NCI-H1048 (cell line): ENCODE measurements at places on chromosomes 5 and 9.

- no peak for DNase-seq
Observed at GRCh38 chr5:96977228-96977627, 41.3 kb downstream of the LNPEP start.

GRCh38 chr9:107933516-107933915 is 443.9 kb upstream of the KLF4 start:
- no peak for DNase-seq

DNA sequence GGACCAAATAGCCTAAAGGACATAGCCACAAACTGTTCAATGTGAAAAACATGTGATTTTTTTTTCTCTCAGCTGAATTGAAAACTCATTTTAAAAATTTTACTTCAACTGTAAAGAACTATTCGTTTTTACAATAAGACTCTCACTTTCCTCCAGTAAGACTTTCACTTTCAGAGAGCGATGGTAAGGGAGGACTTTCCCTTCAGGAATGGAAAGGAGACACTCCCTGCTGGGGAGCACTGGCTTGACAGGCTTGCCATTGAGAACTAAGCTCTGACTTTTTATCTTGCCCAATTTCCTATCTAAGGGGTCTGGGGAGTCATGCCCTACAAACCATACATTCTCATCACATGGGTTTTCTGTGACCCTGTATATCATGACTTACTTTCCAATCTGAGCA is 186.7 kb downstream of the CFAP90 start:
- DNase-seq = no peak

DNA sequence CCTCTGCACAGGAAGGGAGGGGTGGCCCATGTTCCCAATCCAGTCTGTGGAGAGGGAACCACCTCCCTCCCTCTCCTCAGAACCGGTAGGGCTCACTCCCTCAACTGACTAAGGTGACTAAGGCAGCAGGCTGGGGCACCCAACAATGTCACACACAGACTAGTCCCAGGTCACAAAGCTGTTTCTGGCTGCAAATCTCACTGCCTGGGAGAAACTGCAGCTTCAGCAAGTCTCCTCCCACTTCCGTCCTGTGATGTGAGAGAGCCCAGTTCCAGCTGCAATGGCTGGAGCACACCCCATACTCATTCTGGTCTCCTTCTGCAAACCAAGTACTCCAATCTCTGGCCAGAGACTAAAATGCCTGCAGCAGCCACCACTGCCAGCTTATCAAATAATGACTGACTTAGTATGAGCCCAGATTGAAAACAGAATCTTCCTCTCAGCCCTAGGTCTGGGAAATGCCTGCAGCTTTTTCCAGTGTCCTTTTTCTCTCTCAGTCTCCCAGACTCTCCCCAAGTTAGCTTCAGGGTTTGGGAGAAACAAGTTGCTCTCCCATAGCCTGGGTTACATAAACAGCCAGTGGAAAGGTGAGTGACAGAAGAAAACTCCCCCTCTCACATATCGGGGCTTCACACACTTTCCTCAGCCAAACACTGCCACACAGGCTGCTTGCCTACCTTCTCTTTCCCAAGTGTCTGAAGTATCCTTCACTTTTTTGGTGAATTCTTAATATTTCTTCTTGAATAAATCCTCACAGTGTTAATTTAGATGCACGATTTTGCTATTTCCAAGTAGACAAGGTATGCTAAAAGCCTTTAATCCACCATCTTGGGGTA is 247.4 kb upstream of the RASA1 start:
- no peak for DNase-seq

DNA sequence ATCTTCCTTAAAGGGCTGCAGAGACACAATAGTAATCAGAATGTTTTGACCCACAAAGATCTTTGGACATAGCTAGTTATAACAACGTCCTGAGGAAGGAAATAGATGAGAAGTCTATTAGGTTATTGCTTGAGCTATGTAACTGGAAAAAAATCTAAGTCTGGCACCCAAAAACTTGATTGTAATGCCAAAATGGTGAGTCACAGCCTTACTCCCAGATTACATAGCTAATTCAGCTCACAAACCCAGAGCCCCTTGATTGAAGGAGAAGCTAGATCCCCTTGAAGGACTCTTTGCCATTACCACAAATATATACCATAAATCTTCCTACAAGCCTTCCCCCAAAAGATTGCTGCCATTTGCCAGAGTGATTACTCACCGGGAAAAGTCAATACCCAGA is 341.8 kb upstream of the KIF2A start:
- DNase-seq = no peak

DNA sequence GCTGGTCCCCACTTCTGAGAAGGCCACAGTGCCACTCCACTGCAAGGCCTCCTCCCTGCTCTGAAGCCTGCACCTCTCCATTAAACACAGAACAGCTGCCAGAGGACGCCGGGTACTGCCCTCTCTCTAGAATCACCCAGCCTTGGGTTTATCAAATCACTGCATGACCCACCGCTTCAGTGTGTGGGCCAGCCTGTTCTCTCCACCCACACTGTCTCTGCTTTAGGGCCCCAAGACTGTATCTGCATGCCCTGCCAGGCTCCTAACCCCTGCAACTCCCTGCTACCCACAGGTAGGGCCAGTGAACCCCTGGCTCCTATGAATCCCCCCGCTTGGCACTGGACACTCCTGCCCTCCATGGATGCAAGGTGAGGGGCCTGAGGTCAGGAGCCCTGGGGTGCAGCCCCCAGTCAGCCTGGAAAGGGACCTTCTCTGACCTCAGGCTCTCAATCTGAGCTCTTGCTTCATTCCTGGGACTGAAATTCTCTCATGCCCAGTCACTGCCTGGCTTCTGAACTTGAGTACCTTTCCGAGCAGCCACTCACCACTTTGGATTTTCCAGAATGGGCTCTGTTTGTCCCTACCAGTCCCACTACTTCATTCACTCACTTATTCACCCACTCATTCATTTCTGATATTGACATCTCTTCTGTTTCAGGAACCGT is 206.3 kb downstream of the GABBR2 start:
- DNase-seq = no peak

- DNase-seq = no peak
Observed at GRCh38 chr5:97936231-97936630, 753.2 kb upstream of the RIOK2 start.

- no peak for DNase-seq
Observed at GRCh38 chr9:135993765-135994500, 32.8 kb upstream of the UBAC1 start.

- DNase-seq = no peak
Observed at GRCh38 chr9:36802201-36802920, 229.7 kb downstream of the MELK start.

- DNase-seq = peak; percentile 55
Observed at GRCh38 chr9:27398982-27399653, 102.2 kb upstream of the EQTN start.

DNA sequence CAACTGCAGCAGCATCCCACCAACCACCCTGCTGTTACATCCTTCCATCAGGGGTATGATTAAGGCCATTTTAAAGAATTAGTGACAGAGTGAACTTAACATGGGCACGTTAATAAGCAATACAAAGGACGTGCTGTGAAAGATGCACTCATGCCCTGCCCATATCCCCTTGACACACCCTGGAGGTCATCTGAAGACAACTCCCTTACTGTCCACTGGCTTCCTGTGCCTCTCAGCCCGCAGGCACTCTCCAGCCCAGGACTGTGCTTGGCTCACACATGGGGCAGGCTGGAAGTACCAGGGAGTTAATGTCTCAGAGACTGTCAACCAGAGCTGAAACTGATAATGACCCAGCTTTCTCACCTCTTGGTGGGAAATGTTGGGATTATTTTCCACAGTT is 81.8 kb downstream of the TRIM36 start:
- no peak for DNase-seq

- no peak for DNase-seq
Observed at GRCh38 chr9:70177121-70177520, 81.7 kb upstream of the SMC5 start.

- no peak for DNase-seq
Observed at GRCh38 chr5:142507531-142508372, 178.1 kb downstream of the FGF1 start.

DNA sequence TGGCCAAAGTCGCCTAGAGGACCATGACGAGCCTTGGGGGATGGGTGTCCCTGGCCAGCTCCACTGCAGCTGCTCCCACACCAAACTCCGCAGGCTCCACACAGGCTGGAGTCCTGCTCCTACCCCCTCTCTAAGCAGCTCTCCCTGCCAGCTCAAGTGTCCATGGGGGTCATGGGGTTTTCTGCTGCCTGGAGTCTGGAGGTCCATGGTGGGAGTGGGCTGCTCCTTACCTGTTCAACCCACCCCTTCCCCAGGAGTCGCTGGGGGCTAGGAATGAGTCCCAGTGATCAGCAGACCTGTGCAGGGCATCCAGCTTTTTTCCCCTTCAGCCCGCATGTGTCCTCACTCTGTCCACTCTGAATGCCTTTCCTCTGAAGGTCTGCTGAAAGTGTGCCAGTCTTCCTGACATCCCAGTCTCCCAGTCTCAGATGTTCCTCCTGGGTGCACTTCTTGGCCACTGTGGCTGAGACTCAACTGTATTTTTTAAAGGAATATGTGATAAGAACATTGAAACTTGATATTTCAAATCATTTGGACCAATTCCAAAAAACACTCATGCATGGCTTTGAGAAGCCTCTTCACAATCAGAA is 261.3 kb upstream of the ANKH start:
- no peak for DNase-seq
